Activated CD8-positive, alpha-beta T cell treated with anti-CD3 and anti-CD28 coated beads, Interleukin-2, amount 10 ng/mL, durations not matched to agents 7 days and 5 days (primary cell): ENCODE measurements at places on chromosomes 6 and 20.

GRCh38 chr20:57393321-57394120 is 2.3 kb downstream of the RBM38 start:
- H3K4me1 ChIP-seq: peaks cover 73% of the 10 kb centered on the region
- no peaks in the 10 kb centered on the region for H3K27me3 ChIP-seq
- H3K27ac ChIP-seq: peak overlapping the region; percentile 95

GRCh38 chr6:98871057-98871456 is 36.7 kb downstream of the POU3F2 start:
- DNase-seq: no peak
- no peaks in the 10 kb centered on the region for H3K27me3 ChIP-seq
- peaks cover 12% of the 10 kb centered on the region for H3K36me3 ChIP-seq

- H3K27me3 ChIP-seq: peaks cover 11% of the 10 kb centered on the region
- no peak for DNase-seq
- H3K4me1 ChIP-seq: no peaks in the 10 kb centered on the region
Observed at GRCh38 chr6:11064836-11065235, 20.7 kb upstream of the ELOVL2 start.

DNA sequence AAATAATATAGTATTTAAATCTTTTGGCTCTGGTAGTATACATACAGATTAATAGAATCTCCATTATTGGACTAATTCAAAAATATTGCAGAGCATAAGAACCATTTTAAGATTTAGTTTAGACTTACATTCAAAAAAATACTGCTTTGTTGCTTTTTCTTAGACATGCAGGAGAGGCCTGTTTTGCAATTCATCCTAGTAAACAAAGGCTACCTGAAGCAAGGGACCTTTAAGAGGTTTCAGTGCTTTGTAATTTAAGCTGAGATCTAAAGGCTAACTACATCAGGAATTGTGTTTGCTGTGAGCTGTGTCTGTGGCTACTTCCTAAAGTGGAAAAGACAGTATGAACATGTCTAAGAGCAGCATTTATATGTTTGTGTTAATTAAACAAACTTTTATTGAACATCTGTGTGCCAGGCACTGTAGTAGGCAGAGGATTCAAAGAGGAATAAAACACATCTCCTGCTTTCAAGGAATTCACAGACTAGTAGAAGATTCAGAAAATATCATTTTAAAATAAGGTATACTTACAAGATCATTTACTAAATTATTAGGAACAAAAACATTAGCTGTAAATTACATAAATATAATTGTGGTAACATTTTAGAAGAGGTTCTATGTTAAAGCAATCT is 29.1 kb upstream of the CALHM6 start:
- DNase-seq: no peak
- no peak overlapping the region for H3K27ac ChIP-seq
- no peaks in the 10 kb centered on the region for H3K4me1 ChIP-seq
- peaks cover 3% of the 10 kb centered on the region for H3K27me3 ChIP-seq
- H3K36me3 ChIP-seq: no peaks in the 10 kb centered on the region

- no peak for DNase-seq
- no peak overlapping the region for H3K4me3 ChIP-seq
- no peak overlapping the region for H3K27ac ChIP-seq
Observed at GRCh38 chr20:41861772-41862422, 243.7 kb upstream of the CHD6 start.

DNA sequence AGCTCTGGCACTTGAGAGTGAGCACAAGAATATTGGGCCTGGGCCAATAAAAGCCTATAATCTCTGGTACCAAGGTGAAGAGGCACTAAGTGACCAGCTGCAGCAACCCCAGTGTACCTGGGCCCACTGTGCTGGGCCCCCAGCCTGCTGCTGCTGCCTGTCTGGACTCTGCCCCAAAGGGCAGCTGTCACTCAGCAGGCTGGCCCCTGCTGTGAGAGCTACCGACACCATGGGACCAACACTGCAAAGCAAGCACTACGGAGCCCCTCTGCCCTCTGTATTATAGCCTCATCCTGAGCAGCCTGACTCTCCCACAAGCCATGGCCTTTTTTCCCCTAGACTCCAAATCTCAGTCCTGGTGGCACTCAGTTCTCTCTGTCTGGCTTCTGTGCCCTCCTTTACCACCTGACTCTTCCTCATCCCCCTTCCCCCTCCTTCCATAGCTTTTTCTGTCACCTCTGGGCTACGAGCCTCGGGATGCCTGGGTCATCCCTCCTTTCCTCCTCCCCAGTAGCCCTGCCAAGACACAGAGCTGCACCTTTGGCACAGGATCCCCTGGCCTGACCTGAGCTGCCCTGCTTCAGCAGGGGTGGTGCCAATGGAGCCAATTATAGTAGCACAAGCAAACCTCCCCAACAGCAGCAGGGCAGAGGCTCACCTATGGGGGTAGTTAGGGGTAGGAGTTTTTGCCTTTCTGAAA is 14.2 kb downstream of the RRP36 start:
- H3K36me3 ChIP-seq: peaks cover 45% of the 10 kb centered on the region
- H3K27me3 ChIP-seq: no peaks in the 10 kb centered on the region
- no peak overlapping the region for H3K4me3 ChIP-seq
- H3K27ac ChIP-seq: peak overlapping the region; percentile 64
- DNase-seq: no peak

GRCh38 chr6:133467982-133468380 is 226.8 kb downstream of the EYA4 start:
- H3K27me3 ChIP-seq: no peaks in the 10 kb centered on the region
- no peak for DNase-seq
- no peaks in the 10 kb centered on the region for H3K36me3 ChIP-seq
- no peak overlapping the region for H3K27ac ChIP-seq

- H3K36me3 ChIP-seq: no peaks in the 10 kb centered on the region
- no peaks in the 10 kb centered on the region for H3K4me1 ChIP-seq
- peak; percentile 68 for DNase-seq
- H3K27me3 ChIP-seq: peaks cover 28% of the 10 kb centered on the region
- H3K4me3 ChIP-seq: no peak overlapping the region
- no peak overlapping the region for H3K27ac ChIP-seq
Observed at GRCh38 chr20:5448449-5449118, 131.8 kb upstream of the PROKR2 start.

- no peak for DNase-seq
- no peaks in the 10 kb centered on the region for H3K4me1 ChIP-seq
- H3K27ac ChIP-seq: no peak overlapping the region
- H3K27me3 ChIP-seq: no peaks in the 10 kb centered on the region
- H3K36me3 ChIP-seq: no peaks in the 10 kb centered on the region
- H3K4me3 ChIP-seq: no peak overlapping the region
Observed at GRCh38 chr6:56521454-56521853, 121.2 kb downstream of the DST start.

DNA sequence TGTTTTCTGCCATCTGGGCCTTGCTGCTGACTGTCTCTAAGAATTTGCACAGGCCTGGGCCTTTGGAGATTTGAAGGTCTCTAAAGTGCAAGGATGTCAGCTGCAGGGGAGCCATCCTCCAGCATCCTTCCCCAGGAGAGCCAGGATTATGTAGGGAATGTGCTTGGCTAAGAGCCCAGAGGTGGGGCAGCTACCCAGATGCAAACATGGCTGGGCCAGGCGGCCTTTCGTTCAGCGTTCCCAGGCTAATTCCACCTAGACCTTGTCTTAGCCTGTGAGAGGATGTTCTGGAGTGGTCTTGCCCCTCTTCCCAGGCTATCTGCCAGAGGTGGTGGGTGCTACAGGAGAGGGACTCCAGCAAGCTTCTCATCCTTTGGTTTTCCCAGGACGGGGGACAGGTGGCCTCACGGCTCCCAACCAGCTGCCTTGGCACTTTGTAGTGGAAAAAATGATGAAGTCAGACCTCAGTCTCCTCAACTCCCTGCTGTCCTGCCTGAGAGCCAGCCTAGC is 7.7 kb upstream of the PTGIS start:
- H3K36me3 ChIP-seq: peaks cover 12% of the 10 kb centered on the region
- H3K27me3 ChIP-seq: peaks cover 8% of the 10 kb centered on the region
- H3K4me1 ChIP-seq: peaks cover 78% of the 10 kb centered on the region
- no peak for DNase-seq
- no peak overlapping the region for H3K4me3 ChIP-seq
- H3K27ac ChIP-seq: no peak overlapping the region

DNA sequence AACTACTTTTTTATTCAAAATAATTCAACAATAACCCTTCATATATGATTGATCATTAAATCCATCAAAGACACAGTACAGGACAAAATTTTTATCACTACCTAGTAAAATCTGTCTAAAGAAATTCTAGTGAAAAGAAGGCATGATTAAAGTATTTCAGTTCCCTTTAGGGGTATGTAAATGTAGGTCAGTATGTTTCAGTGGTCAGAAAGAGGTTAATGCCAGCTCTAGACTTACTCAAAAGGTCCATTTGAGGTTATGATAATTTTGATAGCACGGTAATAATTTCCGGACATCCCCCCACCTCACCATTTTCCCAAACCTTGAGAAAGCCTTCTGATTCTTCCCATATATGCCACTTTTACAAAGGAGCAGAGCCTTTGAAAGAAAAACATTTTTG is 193.5 kb upstream of the ID4 start:
- H3K4me3 ChIP-seq: no peak overlapping the region
- H3K4me1 ChIP-seq: no peaks in the 10 kb centered on the region
- DNase-seq: no peak
- no peaks in the 10 kb centered on the region for H3K36me3 ChIP-seq
- no peak overlapping the region for H3K27ac ChIP-seq

DNA sequence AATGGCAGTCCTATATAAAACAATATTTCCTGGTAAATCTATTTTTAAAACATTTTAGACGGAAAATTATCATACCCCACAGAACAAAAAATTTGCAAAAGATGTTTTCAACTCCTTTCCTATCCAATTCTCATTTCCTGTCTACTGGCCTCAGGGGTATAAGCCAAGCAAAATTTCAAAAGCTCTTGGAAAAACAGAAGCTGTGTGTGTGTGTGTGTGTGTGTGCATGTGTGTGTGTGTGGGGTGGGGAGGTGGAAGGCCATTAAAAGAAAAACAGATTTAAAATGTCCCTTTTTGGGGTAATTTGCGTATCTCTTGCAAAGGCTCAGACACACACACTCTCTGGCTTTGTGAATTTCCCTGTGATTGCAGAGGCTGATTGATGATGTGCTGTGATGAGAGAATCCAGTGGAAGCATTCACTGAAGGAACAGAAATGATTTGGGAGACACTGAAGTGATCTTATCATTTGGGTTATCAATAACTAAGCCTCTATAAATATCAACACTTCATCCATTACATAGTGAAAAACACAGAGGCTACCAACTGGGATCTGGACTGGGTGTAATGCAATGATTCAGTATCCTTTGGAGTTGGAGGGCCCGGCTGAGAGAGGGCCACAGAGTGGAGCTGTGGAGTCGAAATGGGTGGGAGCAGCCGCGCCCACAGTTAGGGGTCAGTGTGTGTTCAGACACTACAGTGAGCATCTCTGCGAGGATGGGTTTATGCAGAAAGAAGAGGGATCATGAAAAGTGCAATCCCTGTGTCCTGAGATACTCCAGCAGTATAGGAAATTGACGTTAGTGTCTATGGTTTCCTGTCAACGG is 106.8 kb upstream of the PREP start:
- no peak overlapping the region for H3K4me3 ChIP-seq
- H3K4me1 ChIP-seq: peaks cover 4% of the 10 kb centered on the region
- H3K36me3 ChIP-seq: no peaks in the 10 kb centered on the region
- peaks cover 18% of the 10 kb centered on the region for H3K27me3 ChIP-seq
- DNase-seq: no peak

GRCh38 chr6:110999634-111000270 is 17.9 kb downstream of the RPF2 start:
- peaks cover 50% of the 10 kb centered on the region for H3K36me3 ChIP-seq
- H3K4me1 ChIP-seq: peaks cover under 1% of the 10 kb centered on the region
- H3K4me3 ChIP-seq: no peak overlapping the region
- H3K27ac ChIP-seq: no peak overlapping the region
- DNase-seq: no peak
- H3K27me3 ChIP-seq: no peaks in the 10 kb centered on the region

DNA sequence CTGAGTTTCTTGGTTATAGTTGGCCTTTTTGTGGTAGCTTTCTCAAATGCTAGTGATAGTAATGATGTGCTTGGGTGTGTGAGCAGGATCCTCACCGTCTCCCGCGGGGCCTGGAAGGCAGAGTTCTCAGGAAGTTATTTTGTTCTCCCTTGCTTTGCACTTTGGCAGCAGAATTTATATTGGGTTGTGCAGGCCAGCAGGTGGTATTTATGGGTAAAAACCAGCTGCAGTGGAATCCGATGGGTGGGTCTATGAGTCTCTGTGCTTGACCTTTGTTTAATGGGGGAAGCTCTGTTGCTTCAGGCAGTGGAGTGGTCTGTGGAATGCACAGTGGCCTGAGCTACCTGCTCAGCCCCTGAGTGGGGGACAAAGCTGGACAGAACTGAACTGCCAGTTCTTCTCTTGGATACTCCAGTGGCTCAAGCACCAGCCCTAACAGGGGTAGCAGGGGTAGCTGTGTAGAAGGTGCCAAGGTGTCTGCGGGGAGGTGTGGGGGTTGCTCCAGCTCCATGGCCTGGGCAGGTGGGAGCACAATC is 27.3 kb downstream of the IGF2R start:
- H3K4me3 ChIP-seq: no peak overlapping the region
- H3K36me3 ChIP-seq: peaks cover 75% of the 10 kb centered on the region
- DNase-seq: no peak
- H3K27me3 ChIP-seq: no peaks in the 10 kb centered on the region

- H3K36me3 ChIP-seq: no peaks in the 10 kb centered on the region
- H3K27me3 ChIP-seq: no peaks in the 10 kb centered on the region
- peaks cover 25% of the 10 kb centered on the region for H3K4me1 ChIP-seq
Observed at GRCh38 chr6:143062551-143062950, 1.9 kb downstream of the AIG1 start.

DNA sequence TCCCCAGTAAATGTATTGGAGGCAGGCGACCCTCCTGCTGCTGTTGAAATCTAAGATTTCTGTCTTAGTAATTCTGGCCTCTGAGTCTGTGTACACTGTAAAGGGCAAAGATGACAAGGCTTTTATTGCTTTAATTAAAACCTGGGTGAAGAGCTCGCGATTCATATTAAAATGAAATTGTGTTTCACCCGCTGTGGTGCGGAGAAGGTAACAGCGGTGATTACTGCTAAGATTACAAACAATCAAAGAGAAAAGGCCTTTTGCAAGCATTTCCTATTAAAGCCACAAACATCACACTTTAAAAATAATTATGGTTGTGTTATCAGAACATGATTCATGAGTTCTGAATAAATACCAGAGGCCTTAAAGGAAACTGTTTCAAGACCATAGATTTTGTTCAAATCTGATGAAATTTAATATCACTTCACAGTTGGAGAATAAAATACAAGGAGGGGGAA is 69.3 kb downstream of the TOX2 start:
- no peak overlapping the region for H3K27ac ChIP-seq
- peaks cover 2% of the 10 kb centered on the region for H3K36me3 ChIP-seq
- peaks cover 14% of the 10 kb centered on the region for H3K4me1 ChIP-seq

DNA sequence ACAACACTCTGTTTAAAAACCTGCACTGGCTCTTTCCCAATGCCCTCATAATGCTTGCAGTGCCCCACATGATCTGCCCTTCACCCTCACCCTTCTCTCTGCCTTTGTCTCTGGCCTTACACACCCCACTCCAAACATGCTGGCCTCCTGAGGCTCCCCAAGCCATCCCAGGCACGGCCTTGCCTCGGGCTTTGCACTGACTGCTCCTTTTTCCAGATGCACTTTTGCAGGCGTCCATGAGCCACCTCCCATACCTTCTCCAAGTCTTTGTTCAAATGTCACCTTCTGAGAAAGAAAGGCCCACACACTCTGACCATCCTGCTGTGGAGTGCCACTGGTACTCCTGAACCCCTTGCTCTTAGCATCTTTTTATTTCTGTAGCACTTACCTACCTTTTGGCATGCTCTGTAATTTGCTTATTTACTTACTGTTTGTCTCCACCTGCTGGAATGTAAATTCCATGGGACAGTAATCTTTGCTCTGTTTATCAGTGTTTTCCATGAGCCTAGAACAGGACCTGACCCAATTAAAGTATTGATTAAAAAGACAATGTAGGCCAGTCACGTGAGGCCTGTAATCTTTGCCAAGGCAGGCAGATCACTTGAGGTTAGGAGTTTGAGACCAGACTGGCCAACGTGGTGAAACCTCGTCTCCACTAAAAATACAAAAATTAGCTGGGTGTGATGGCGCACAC is 30.7 kb downstream of the GFRA4 start:
- H3K4me3 ChIP-seq: no peak overlapping the region
- no peak for DNase-seq
- no peaks in the 10 kb centered on the region for H3K36me3 ChIP-seq
